ENCODE measurements at places on chromosomes 11 and 22.

- no peak for DNase-seq
Observed at GRCh38 chr22:21652547-21653545, 10.7 kb downstream of the SDF2L1 start.

DNA sequence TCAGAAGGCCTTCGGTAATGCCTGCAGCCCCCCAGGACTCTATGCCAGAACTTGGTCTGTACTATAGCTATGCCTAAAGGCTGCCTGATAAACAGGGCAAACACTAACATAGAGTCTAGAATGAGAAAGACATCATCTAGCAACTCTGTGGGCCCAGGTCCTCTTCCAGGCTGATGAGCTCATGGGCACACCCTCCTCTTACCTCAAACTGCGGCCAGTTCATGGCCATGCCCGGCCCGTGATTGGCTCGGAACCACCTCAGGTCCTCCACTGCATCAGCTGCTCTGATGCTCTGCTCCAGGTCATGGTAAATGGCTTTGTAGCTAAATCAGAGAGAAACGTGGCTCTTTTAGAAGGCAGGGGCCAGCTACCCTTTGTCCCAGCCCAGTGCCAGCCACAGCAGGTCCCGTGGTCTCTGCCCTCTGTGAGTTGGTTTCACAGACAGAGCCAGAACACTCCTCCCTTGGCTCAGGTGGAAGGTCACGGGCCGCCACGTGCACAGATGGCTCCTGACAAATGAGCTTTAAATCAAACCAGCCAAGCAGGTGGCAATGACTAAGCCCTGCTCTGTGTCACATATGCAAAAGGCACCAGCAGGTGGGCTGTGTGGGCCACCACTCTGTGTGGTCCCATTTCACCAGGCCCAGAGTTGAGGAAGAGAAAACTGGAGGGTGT is 25.0 kb upstream of the ARFGAP3 start:
- DNase-seq: no peak

- DNase-seq: no peak
Observed at GRCh38 chr11:102729849-102730815, 5.4 kb upstream of the MMP8 start.

- no peak for DNase-seq
Observed at GRCh38 chr22:49022816-49023160, 804.9 kb downstream of the BRD1 start.

- no peak for DNase-seq
Observed at GRCh38 chr22:27490080-27490479, 311.5 kb downstream of the MN1 start.

GRCh38 chr11:45333001-45333971 is 47.1 kb upstream of the SYT13 start:
- no peak for DNase-seq

DNA sequence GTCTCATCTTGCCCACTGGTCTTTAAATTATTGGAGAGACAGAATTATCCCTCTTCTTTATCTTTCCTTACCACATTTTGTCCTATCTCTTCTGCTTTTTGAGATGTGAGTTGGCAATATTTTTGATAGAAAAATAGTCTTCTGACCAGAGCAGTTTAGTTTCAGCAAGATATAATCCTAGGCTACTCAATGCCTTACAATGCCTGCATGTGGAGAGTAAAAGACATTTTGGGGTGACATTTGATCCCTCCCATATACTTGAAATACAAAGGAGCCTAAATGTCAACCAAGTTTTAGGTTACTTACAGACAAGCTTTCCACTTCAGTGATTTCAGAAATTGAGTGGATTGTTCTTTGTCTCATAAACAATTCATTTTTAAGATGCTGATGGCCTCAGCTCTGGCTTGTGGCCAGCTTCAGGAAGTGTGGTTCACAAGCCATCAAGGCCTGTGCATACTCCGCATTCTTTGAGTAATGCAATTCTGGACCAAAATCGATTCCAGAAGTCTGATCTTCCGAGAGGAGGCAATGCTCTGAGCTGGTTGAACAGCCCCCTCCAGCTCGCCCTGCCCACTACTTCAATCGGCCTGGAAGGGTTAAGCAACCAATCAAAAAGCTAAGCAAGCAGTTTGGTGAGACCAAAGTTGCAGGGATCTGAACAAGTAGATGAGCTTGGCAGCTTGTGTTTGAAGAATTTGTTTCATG is 274.4 kb downstream of the BLID start:
- DNase-seq: no peak

DNA sequence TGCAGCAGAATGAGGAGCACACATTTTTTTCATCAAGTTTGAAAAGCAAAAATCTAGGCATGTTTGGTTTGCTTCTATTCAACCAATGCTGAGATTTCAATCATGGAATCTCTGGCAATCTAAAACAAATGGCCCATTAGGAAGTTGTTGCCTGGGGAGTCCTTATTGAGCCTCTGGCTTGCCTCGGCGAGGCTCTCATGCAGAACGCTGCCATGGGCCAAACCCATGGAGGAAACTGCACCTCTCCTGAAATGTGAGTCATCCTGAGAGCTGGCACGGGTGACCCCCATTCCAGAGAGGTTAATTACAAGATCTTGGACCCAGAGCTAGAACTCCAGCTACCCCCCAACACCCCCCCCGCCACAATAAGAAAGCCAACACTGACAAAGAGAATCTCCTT is 80.7 kb downstream of the MN1 start:
- DNase-seq: no peak

- DNase-seq: no peak
Observed at GRCh38 chr11:36672815-36673450, 74.9 kb upstream of the RAG2 start.

DNA sequence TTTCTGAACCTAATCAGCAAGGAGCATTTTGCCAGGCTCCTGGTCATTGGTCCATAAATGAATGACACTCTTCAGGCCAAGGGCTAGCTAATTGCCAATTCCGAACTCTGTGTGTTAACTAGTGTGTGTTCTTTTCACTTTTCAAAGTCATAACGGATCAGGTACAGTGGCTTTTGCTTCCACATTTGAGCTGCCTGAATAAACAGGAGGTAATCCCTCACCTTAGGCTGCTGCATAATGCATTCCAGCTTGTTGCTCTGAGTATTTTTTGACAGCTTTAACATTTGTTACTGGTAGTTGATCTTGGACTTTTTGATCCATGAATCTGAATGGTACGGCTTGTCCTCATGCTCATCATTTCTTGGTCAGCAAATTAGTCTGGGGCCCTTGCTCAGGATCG is 485.1 kb downstream of the CNTN5 start:
- no peak for DNase-seq

DNA sequence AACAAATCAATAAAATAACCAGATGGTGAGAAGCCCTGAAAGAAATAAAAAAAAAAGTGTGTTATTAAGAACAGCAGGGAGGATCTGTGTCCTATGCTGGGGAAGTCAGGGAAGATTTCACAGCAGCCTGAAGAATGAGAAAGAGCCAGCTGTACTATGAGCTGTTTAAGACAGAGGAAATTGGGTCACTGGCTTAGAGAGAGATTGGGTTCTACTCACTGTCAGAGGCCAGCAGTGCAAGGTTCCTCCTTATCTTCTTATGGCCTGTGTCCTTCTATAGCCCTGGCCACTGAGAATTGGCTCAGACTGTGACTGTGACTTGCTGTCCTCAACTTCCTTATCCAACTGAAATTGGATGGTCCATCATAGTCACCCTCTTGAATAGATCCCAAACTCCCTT is 54.8 kb upstream of the FDX1 start:
- DNase-seq: no peak

GRCh38 chr11:121722431-121723245 is 269.9 kb upstream of the SORL1-AS1 start:
- no peak for DNase-seq
